ENCODE measurements at places on chromosomes 7 and 10.

- DNase-seq = no peak
These were observed 106.2 kb upstream of the AGK start for GRCh38 chr7:141444961-141445360.

GRCh38 chr10:32005050-32005449 lies 51.2 kb downstream of the KIF5B start:
- DNase-seq = no peak

- no peak for DNase-seq
These were observed 29.7 kb downstream of the PARP12 start for GRCh38 chr7:140033036-140033435.

GRCh38 chr7:47498229-47499056 lies 83.5 kb downstream of the TNS3 start:
- DNase-seq = no peak

- peak; percentile 57 for DNase-seq
These were observed 21.0 kb upstream of the GNA12 start for GRCh38 chr7:2864999-2865670.

GRCh38 chr7:92815412-92815811 lies 21.0 kb downstream of the CDK6 start:
- DNase-seq = no peak

GRCh38 chr10:103451091-103451813 lies 918 bp downstream of the CALHM2 start:
- DNase-seq = no peak

GRCh38 chr7:98970016-98970615 lies 91.8 kb downstream of the TRRAP start:
- no peak for DNase-seq

DNA sequence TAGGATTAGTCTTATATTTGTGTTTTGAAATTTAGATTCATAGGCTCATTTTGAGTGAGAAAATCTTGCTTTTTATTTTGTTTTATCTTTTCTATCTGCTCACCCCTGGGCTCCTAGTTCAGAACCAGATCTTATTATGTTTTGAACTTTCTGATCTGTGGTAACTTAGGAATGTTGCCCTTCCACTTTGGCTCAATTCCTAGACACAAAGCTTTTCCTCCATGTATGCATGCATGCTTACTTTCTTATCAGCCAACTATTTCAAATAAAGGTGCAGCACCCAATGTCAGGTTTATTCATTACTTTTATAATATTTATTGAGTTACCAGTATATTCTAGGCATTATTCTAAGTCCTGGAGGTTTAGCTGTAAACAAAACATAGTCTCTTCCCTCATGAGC lies 374.8 kb upstream of the KIAA1217 start:
- DNase-seq = no peak

DNA sequence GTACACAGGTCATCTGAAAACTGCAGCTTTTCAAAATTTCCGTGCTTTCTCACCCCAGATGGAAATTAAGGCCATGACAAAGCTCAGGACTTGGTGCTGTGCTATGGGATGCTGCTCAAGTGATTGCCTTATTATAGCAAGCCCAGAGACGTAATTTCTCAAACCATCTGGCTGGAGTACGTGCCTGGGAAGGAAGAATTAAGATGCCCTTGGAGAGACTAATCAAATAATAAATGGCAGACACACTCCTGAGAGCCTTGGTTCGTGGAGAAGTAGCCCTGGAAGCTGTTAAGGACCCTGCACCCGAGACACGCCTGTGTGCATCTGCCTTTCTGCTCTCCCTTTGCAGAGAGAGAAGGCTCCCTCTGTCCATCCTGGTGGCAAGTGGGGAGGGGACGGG lies 38.3 kb upstream of the PRLHR start:
- no peak for DNase-seq

GRCh38 chr7:132024290-132024689 lies 467.9 kb upstream of the PODXL start:
- no peak for DNase-seq

DNA sequence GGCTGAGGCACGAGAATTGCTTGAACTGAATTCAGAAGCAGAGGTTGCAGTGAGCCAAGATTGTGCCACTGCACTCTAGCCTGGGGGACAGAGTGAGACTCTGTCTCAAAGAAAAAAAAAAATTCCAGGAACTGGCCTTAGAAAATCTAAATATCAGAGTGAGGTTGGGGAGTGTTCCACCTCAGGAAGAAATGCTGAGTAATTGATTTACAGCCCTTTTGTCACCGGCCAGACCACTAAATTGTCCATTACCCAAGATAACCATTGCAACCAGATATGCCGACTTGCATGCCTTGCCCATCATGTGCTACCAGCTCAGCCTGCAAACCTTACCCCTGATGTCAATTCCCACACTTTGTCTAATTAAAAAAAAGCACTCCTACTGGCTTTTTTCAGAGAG lies 42.4 kb downstream of the CRCP start:
- no peak for DNase-seq

GRCh38 chr10:87716348-87716670 lies 56.6 kb downstream of the PAPSS2 start:
- DNase-seq = no peak

GRCh38 chr10:91987397-91988037 lies 63.9 kb downstream of the BTAF1 start:
- DNase-seq = no peak

DNA sequence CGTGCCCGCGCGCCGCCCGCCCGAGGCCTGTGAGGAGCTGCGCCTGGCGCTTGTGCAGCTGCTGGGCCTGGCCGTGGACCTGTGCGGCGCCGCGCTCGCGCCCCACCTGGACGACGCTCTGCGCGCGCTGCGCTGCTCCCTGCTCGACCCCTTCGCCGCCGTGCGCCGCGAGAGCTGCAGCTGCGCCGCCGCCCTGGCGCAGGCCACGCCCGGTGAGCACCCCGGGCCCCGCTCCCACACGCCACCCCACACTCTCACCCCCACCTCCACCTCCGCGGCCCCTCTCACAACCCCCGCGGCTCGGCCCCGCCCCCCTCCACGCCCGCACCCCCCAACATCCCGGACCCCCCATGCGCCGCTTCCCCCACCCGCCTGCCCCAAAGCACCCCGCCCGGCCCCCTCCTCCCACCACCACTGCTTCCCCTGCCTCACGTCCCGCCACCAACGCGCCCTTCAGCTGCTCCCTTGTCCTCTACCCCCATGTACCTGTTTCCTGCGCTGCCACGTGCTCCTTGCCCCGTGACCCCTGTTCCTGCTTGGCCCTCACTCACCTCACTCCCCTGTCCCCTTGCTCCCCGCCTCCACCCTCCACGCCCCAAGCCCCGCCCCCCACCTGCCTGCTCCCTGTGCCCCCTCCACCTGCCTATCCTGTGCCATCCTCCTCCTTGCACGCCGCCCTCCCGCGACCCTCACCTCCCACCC lies at the start of gene PRKAR1B:
Gene PRKAR1B (minus strand): TSS at position 178 of the 702 bp plus-strand sequence. CDS start 15,776 bp downstream, outside the sequence.
- peak; percentile 24 for DNase-seq

- no peak for DNase-seq
These were observed 19.7 kb downstream of the AHR start for GRCh38 chr7:17318146-17318545.

DNA sequence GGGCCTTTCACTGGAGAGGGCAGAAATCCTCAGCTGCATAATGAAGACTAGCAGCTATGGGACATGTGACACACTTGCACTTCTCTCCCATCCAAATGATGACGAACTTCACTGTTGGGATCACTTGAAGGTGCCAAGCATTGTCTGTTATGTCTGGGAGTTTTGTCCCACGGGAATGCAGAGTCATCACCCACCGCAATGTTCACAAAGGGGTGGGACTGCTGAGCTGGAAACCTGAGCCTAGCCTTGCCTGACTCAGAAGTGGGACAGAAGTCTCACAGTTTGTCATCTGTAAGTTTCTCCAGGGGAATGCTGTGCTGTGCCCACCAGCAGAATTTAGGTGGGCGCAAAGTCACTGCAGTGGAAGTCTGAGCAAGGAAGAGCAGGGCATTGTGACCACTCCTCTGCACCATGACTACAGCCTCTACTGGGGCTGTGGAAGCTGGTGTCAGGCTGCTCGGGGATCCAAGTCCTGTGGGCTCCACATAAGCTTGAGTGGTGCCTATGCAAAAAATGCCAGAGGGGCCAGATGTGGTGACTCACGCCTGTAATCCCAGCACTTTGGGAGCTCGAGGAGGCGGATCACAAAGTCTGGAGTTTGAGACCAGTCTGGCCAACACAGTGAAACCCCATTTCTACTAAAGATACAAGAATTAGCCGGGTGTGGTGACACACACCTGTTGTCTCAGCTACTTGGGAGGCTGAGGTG lies 472.0 kb upstream of the CNTNAP2 start:
- DNase-seq = no peak

DNA sequence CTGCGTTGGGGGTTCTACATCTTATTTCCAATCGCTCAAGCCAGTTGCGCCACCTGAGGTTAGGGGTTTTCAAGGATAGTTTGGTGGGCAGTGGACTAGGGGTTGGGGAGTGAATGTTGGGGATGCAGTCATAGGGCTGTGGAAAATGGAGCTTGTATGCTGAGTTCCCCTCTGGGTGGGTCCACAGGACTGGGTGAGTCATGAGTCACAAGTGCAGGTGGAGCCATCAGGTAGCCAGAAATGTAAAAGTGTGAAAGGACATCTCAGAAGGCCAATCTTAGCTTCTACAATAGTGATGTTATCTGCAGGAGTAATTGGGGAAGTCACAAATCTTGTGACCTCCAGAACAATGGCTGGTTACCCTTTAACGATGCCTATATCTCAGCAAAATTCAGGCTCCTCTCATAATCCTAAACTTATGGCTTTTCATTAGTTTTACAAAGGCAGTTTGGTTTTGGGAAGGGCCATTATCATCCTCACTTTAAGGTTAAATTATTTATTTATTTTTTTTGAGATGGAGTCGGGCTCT lies 18.0 kb upstream of the MKRN1 start:
- no peak for DNase-seq

DNA sequence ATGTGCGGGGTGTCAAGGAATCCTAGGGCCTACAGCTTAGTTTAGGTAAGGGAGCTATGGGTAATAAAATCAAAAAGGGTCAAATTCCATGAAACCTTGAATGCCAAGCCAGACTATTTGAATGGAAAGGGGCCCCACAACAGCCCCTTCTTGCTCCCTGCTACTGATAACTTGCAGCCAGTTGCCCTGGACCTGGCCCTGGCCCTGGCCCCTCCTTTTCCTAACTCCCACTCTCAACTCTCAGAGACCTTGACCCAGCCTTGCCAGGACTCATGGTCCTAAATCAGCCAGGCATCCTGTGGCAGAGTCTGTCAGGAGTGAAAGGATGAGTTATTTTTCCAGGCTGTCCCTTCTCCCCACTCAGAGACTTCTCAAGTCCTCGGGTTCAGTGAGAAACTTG lies 5.9 kb downstream of the KCNIP2 start:
- no peak for DNase-seq

DNA sequence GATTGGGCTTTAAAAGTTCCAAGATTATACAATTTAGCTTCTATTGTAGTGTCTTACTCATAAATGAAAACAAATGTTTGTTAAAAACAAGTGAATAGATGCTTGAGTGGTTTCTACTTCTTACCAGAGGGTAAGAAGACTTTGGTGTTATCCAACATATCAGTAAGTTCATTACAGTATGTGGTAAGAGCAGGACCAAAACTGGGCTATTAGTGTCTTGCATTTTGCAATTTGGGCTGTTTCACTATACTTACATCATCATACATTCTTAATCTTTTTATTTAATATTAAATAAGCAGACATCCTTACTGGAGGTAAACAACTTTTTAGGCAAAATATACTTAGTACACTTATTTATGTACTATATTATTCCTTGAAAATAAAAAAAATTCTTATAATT lies 248.4 kb upstream of the HGF start:
- DNase-seq = no peak

DNA sequence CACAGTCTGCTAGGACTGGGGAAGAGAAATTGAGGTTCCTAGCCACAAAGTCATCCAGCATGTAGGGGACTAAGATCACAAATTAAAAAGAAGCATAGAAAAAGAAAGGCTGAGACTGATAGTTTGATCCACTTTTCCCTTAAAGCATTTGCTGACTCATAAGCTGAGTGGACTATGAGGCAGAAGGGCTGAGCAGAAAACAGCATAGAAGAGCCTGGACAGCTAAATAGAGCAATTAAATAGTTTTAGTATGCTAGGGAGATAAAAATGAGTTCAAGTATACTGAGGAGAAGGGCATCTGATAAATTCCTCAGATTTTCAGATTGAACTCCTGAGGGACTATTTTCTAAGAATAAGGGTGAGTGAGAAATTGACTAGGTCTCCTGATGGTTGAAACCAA lies 155.9 kb upstream of the EGR2 start:
- DNase-seq = no peak

DNA sequence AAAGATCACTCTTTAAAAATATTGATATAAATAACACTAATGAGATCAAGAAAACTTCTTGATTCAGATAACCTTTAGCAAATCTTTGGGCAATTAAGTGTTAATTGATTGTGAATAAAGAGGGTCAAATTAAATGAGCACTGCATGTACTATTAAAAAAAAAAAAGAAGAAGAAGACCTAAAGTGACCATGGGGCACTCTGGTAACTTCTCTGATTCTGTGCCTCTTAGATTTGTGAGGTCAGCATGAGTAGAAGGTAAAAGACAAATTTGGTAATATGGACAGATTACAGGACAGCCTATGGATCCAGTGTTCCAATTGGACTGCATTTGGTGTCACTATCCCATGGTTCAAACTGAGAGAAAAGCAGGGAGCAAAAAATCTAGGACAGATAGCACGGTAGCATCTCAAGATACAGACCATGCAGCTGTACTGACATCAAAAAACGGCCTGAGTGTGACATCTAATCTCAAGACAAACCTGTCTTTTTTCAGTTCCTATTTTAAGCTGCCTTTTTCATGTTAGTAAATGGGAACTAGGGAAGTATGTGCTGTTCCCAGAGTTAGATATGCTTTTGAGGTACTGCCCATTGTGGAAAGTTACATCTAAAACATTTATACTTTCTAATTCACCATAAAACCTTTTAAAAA lies 128.0 kb downstream of the KCND2 start:
- DNase-seq = no peak

GRCh38 chr10:100986623-100986951 lies 710 bp downstream of the MRPL43 start:
- DNase-seq = no peak

DNA sequence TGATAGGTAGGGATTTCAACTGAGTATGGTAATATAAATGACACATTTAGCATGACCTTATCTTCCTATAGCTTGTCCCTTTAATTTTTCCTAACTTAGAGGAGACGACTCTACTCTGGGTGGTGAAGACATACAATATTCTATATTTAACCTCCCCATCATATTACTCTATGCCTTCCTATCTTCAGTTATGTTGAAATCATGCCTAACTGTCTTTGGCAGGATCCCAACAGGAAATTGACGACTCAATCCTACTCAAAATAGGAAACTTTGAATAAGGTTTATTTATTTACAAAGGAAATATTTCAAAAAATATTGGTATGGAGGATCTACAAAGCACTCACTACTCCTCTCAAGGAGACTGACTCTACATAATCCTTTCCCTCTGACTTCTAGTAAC lies 24.1 kb upstream of the SEMA3A start:
- DNase-seq = no peak

DNA sequence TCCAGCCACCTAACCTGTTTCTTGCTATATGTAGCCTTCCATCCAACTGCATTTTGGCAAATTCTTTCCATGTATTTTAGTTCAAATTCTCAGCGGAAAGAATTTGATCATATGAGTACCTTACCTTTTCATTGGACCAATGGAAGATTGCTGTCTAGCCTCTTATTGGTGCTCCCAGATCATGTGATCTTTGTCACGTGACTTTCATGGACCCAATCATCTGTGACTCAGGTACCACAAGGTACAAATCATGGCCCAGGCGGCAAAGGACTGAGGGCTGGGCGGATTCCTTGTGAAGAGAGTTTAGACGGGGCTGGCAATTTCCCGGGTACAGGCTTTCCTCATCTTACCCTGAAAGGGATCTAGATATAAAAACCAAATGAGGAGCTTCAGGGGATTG lies 85.9 kb upstream of the TBX20 start:
- no peak for DNase-seq

GRCh38 chr10:131802156-131802915 lies 98.5 kb upstream of the PPP2R2D start:
- DNase-seq = no peak
